Lower leg skin (tissue), 4 donors: ENCODE measurements at places on chromosomes 3 and 15. TPM values are rescaled to one million over a fixed set of nuclear protein-coding genes. Genes with fewer than 3 reads are reported as not detected.

Gene COL7A1
- total RNA-seq = 189 TPM

Gene FBXL22
- total RNA-seq = 4.2 TPM

DNA sequence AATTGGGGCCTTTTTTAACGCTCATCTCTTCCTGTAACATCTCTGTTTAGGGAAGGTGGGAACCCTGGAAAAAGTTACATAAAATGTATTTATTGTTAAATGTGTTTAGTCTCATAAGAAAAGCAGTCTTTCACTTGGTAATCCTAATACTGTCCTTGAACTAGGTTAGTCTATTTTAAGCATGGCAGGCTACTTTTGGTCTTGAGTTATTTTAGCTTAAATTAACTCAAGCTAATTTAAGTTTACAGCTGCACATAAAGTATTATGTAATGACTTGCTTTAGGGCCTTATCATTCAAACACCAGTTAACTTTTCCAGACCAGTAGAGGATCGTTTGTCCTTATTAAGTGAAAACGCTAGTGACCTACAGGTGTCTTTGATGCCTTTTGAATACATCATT lies 63.2 kb downstream of the DCUN1D1 start:
- no peak for DNase-seq

Gene RUVBL1
- 20.9 TPM for total RNA-seq

- peak; percentile 29 for DNase-seq
Measured at GRCh38 chr3:109313061-109313460, 3.3 kb downstream of the DPPA2 start.

DNA sequence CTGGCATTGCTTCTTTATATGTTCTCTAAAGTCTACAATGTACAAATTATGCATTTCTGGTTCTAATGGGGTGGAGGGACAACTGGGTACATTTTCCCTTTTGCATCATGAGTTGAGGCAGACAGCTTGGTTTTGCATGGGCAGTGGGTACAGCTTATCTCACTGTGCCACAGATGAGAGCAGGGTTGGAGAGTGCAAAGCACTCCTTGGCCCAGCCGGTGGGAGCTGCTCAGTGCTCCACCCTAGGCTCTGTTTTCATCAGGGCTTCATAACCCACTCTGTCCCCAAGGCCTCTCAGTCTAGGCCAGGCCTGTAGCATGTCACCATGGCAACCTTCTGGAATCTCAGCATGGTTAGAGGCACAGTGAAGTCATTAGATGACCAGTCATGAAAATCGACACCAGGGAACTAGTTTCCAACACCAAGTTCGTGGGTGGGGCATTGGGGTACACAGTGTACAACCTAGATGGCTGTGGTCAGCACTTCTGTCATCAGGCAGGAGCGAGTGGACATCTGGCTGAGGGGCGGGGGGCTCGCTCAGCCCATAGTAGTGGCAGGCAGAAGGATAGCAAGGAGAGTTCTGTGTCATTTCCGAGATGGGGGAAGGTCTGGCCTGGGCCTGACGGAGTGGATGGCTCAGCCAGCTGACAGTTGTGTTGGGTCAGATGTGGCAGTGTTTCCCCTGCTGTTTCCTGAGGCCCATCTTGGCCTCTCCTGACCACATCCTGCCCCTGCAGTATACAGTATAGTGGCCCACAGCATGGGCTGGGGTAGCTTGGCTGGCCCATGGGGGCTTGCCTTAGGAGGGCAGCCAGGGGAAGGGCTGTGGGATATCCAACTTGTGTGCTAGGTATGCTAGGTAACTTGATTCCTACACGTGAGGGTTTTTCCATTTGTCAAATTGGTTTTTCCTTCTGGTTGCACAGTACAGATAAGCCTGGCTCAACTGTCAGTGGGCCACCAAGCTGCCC lies 75.7 kb upstream of the PRR23C start:
- peak; percentile 45 for DNase-seq

GRCh38 chr15:91632176-91632575 lies 221.3 kb upstream of the SLCO3A1 start:
- no peak for DNase-seq

GRCh38 chr3:33044676-33045075 lies 52.3 kb downstream of the GLB1 start:
- DNase-seq = no peak

Gene CCDC54
- not detected for total RNA-seq

DNA sequence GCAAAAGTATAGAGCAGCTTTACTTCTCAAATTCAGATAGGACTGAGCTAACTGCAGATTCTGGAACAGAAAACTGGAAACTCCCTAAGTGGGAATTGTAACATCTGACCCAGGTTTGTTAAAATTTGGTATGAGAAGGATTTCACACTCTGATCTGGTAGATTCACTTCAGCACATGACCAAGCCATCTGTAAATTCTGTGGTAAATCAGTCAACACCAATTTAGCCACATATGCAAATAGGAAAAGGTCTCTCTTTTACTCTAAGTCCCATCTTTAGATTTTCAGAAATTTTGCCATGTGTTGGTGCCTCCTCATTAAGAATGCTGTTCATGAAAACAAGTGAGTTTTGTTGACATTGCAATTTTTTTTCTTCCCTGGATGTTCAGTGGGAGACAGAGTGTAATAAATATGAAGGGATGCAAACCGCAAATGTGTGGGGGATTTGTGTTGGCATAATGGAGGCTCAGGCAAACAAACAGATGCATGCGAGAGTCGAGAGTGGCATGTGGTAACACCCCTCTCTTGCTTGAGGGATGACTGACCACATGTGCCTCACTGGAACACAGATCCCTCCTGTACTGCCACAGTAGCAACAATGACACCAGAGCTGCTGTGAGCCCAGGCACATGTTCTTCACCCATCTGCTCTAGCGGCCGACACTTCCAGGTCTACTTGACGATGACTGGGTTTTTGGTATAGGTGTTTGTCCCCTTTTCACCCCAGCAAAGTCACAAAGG lies 146.6 kb downstream of the FEZF2 start:
- no peak for DNase-seq

DNA sequence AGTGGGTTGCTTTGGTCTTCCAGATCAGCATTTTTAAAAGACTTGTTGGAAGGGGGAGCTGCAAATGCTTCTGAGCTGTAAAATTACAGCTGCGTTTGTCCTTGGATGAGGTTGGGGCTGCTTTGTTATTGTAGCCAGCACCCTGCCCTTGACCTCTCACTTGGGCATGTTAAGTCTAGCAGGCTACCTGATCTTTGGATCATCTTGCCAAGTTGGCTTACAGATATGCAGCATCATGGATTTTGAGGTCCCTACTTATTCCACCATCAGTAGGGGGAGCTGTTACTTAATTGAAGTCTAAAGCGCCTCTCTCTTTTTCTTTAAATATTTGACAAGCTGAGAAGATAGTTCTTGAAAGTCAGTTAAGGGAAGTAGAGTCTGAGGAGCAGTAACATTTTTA lies 793.0 kb downstream of the MCTP2 start:
- DNase-seq = no peak

Gene HDAC11
- 28.3 TPM for total RNA-seq

GRCh38 chr3:128466840-128467541 lies at the start of gene DNAJB8:
TSS of gene DNAJB8 (minus strand) at chr3:128466890. CDS start at chr3:128463245, 3,645 bp downstream.
- DNase-seq = no peak

Gene NTRK3
- total RNA-seq = 3.6 TPM
